NCI-H1048 (cell line): ENCODE measurements at places on chromosomes 2 and 18.

DNA sequence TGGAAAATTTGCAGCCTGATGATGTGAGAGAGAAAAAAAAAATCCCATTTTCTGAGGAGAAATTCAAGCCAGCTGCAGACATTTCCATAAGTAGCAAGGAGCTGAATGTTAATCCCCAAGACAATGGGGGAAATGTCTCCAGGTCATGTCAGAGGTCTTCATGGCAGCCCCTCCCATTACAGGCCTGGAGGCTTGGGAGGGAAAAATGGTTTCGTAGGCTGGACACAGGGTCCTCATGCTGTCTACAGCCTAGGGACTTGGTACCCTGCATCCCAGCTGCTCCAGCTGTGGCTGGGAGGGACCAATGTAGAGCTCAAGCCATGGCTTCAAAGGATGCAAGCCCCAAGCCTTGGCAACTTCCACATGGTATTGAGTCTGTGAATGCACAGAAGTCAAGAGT, 53.5 kb upstream of the ARHGAP15 start:
- no peak for DNase-seq

GRCh38 chr2:223228871-223229270, 176.9 kb downstream of the KCNE4 start:
- DNase-seq: no peak

GRCh38 chr2:146917431-146918042, 927.3 kb upstream of the ACVR2A start:
- no peak for DNase-seq

DNA sequence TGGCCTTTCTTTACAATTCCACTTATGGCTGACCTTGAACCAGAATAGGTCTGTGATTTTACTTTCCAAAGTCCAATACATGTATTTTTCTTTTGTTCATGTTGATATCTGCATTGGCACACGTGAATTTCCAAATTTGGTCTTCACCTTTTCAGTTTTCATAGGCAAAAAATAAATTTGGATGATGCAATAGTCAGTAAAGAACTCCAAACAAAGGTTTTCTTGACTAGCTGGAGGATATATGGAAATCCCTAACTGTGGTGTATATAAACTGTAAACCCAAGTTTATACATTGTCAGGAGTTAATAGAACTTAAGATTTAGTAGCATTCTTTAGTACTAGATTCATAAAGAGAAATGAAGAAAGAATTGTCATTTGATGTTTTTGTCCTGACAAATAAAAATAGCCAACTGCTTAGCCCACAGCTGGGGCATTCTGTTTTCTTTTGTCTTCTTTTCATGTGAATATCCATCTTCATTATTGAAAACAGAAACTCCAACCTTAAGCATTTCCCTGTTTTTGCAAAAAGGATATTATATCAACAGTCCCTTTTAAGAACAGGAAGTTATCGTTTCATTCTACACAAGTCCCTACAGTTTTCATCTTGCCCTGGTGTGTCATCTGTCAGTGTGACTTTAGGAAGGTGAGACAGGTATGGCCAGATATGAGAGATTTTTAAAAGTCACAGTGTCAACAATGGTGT, 132.9 kb downstream of the BCL2 start:
- DNase-seq: no peak

DNA sequence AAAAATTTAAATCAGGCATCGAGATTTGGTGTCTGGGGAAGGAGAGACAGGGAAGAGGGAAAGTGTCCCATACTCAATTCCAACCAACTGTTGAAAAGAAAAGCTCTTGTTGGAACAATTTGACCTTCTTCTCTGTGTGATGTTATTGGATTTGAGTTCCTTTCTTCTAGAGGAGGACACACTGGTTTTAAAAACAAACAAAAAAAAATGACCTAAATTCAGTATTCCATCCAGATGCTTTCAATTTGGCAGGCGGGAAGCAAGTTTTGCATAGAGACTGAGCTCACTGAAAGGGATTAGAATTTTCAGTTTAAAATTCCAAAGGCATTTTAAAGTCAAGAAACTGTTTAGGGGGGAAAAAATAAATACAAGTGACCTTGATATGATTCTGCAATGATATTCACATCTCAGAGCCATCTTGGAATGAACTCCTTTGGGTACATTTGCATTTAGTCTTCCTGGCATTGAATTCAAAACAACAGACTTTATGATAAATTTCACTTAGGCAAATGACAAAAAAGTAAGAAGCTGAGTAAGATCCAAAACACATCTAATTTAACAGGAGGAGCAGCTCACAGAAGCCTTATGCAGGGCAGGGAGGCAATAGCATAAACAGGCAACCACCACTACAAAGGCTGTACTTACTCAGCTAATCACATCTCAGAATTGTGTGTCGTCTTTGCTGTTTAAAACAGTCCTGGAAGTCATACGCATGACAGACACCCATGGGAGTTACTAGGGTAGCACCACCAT, 126.8 kb downstream of the CDH20 start:
- DNase-seq: no peak

- DNase-seq: no peak
Observed at GRCh38 chr2:221347471-221347870, 224.6 kb downstream of the EPHA4 start.

DNA sequence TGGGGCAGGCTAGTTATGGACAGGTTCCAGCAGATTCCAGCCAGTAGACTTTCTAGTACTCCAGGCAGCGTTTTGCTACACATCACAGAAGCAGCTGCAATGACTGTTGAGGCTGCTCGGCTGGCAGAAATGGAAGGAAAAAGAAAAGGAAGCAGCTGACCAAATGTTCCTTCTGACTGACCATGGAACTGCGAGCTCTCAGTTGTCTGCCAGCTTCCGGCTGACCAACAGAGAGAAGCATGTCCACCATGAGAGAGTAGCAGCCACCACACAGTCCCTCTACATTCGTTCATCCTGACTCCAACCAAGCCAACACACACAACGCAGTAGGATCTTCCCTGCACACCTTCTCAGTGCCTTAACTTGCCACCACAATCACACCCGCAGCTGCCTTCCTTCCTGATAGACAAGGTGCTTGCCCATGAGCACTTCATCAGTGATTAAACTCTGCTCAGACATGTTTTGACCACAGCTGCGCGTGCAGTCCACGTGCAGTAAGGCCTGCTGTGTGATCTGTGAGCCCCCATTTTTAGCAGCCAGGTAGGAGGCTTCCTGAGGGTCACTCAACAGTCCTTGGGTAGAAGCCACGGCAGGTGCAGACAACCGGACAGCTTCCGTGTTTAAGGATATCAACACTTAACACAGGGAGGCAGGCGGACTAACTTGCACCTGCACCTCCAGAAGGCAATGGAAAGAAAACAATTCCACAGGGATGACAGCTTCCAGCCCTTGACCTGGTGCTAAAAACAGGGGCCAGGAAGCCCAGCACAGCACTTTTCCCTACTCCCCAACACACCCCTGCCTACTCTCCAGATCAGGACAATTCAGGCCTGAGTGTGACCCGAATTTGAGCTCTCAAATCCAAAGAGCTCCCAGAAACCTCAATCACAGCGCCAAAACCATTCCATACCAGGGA, 996 bp downstream of the TGFBRAP1 start:
- no peak for DNase-seq

DNA sequence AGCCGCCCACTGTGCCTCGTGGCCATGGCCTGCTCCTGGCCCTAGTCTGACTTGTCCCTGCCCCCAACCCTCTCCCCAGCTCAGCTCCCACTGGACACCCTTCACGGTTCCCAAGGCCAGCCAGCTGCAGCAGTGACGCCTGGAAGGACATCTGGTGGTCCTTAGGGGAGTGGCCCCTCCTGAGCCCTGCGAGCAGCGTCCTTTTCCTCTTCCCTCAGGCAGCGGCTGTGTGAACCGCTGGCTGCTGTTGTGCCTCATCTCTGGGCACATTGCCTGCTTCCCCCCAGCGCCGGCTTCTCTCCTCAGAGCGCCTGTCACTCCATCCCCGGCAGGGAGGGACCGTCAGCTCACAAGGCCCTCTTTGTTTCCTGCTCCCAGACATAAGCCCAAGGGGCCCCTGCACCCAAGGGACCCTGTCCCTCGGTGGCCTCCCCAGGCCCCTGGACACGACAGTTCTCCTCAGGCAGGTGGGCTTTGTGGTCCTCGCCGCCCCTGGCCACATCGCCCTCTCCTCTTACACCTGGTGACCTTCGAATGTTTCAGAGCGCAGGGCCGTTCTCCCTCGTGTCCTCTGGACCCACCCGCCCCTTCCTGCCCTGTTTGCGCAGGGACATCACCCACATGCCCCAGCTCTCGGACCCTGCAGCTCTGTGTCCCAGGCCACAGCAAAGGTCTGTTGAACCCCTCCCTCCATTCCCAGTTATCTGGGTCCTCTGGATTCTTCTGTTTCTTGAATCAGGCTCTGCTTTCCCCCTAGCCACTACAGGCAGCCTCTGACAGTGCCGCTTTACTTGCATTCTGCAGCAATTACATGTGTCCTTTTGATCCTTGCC, 35.8 kb downstream of the ANO7 start:
- no peak for DNase-seq

- DNase-seq: no peak
Observed at GRCh38 chr2:194253528-194254259, 1403.3 kb upstream of the SLC39A10 start.

GRCh38 chr18:45444040-45444439, 171.2 kb upstream of the SLC14A2 start:
- no peak for DNase-seq

- peak; percentile 50 for DNase-seq
Observed at GRCh38 chr2:134146620-134147019, 107.3 kb upstream of the MGAT5 start.

DNA sequence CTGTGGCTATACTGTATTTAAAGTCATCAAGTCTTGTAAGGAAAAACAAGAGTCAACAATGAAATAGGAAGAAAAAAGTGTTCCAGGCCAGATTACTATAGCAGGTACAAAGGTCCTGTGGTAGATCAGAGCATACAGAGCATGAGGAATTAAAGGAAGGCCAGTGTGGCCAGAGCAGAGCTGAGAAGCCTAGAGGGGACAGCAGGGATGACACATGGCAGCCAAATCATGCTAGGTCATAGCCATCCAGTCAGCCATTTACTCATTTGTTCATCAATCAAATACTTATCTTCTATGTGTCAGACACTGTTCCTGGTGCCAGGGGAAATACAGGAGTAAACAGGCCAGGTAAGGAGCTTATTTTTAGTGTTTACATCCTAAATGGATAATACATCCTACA, 24.3 kb downstream of the ADD2 start:
- DNase-seq: no peak

- no peak for DNase-seq
Observed at GRCh38 chr2:1997409-1997808, 253.1 kb upstream of the PXDN start.

DNA sequence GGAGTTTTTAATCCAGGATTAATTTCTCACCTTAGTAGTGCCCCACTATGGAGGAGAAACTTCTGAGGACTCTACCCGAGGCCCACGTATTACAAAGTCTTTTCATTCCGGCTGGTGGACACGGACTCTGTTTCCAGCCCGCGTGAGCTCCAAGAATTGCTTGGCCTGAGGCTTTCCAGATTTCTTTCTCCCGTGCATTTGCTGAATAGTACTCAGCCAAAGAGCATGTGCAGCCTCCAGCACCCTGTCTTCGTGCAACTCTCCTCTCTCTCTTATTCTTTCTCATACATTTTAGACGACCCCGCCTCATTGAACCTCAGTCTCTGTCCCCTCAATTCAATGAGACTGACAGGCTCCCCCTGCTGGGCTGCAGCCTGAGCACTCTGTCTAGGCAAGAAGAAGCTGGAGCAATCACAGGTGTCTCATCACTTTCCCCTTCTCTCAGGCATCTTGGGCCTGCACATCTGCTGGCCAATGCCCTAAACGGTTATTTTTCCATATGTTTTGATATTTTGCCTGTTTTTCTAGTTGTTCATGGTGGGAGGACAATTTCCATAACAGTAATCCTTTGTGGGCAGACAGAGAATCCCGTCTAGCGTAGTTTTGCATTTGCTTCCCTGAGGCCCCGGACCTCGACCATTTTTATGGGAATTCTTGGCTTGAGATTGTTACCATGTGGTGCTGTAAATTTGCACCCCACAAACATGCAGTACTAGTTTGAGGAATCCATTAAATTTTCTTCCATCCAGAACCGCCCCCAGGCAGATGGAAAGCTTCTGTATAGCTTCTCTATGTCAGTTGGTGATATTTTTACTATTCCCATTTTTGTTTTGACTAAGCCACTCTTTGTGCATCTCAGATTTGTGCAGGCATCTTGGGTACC, 50.1 kb upstream of the LPIN2 start:
- peak; percentile 68 for DNase-seq

- DNase-seq: no peak
Observed at GRCh38 chr2:216188559-216188850, 79.4 kb downstream of the XRCC5 start.

DNA sequence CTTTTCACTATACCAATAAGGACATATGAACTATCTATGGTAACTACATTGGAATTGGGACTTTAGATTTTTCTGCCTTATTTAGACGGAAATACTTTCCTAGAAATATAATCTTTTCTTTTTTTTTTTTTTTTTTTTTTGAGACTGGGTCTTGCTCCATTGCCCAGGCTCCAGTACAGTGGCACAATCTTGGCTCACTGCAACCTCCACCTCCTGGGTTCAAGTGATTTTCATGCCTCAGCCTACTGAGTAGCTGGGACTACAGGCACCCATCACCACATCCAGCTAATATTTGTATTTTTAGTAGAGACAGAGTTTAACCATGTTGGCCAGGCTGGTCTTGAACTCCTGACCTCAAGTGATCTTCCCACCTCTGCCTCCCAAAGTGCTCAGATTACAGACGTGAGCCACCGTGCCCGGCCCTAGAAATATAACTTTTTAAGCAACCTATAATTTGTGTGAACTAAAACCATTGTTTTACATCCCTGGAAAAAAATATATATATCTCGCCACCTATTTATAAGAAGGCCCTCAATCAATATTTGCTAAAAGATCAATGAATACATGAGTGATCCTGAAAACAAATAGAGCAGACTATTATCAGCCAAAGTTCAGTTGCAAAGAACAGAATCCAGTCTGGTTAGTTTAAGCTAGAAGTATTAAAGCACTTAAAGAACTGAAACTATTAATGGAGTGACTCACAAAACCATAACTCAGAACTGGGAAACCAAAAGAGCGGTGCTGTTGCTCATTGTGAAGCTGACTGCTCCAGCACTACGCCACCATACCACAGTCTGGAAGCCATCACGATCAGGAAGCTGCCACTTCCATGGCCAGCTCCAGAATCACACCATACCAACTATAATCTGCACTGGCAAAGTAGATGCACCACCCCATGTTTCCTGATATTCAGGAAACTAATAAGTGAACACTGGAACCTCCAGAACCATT, 8.4 kb upstream of the HNRNPLL start:
- no peak for DNase-seq

GRCh38 chr2:45743531-45744396, 92.3 kb downstream of the PRKCE start:
- DNase-seq: no peak

- DNase-seq: peak; percentile 4
Observed at GRCh38 chr2:237304763-237305514, 109.0 kb downstream of the COL6A3 start.

- no peak for DNase-seq
Observed at GRCh38 chr2:23584054-23584745, 199.2 kb downstream of the KLHL29 start.

- DNase-seq: no peak
Observed at GRCh38 chr2:123061534-123061933, 963.6 kb upstream of the CNTNAP5 start.
